C1 segment of cervical spinal cord (tissue), 14 donors: ENCODE measurements at places on chromosomes 16 and 17.

GRCh38 chr16:22977294-22977697 lies 163.3 kb downstream of the HS3ST2 start:
- DNase-seq: no peak

- no peak for DNase-seq
Measured at GRCh38 chr16:62832214-62832613, 796.0 kb upstream of the CDH8 start.

DNA sequence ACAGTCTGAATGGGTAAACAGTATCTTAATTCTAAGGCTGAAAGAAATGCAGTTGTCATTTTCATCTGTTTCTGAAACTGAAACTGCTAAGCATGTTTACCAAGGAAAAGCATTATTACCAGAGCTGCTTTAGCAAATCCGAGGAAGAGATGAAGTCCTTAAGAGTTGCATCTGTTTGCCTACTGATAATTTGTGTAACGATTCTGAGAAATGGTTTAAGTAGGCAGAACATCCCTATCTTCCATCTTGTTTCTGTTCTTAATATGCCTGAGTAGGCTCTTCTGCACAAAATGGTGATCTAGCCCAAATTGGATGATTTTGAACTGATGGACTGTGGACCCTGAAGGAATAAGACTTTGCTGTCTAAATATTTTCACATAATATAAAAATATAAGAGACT lies 34.9 kb downstream of the NUP93 start:
- no peak for DNase-seq

GRCh38 chr16:66004699-66005098 lies 361.8 kb upstream of the CDH5 start:
- DNase-seq: no peak

DNA sequence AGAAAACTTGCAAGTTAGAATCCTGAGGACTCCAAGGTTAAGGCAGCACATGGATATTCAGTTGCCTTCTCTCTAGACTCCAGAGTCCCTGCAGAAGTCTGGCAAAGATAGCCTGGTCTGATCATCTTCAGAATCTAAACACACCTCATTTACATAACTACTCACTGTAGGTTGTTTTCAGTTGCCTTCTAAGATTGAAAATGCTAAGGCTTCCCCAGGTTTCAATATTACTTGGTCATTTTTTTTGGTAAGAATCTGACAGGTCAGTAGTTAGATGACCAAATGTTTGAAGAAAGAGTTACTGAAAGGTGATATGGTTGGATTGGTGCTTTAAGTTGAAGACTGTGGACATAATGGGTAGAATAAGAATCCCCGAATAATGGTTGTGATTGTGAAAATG lies 205.4 kb upstream of the KCNJ16 start:
- no peak for DNase-seq

GRCh38 chr17:16649585-16649984 lies 4.1 kb downstream of the ZNF624 start:
- DNase-seq: no peak

GRCh38 chr17:258906-259305 lies 77.5 kb upstream of the DOC2B start:
- no peak for DNase-seq

DNA sequence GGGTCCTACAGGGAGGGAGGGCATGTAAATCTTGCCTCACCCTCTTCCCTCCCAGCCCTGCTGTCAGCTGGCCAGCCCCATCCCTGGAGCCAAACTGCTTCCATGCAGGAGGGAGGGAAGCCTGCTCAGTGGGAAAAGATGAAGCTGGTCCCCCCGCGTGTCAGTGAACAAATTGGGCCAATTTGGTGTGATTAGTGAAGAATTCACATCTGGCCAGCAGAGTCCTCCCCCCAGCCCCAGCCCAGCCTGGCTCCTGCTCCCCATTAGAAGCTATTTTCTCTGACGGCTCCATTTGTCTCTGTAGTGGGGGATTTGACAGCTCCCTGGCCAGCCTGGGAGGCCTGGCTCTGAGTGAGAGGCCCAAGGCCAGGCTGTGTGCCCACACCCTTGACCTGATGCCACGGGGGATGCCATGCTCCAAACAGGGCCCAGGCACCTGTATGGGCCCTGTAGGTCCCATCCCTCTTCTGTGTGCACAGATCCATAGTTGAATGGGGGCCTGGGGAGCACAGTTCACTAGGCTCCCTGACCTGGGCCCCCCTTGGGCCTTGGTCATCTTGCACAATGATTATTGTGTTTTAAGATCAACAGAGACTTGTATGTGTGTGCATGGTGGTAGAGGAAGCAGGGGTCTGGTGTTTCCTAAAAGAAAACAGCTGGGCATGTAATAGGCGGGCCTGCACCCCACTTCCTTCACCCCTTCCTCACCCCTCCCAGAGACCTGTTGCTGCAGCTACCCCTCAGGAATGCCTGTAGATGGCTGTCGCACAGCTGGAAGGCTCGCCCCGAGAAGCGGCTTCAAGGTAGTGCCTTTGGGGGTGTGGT lies 50.7 kb upstream of the TAC4 start:
- DNase-seq: no peak

GRCh38 chr17:30414486-30414885 lies 35.8 kb downstream of the CPD start:
- no peak for DNase-seq

- DNase-seq: no peak
Measured at GRCh38 chr17:50953831-50954601, 87.9 kb upstream of the TOB1 start.

GRCh38 chr17:81129711-81130367 lies 35.5 kb upstream of the PVALEF start:
- DNase-seq: no peak

DNA sequence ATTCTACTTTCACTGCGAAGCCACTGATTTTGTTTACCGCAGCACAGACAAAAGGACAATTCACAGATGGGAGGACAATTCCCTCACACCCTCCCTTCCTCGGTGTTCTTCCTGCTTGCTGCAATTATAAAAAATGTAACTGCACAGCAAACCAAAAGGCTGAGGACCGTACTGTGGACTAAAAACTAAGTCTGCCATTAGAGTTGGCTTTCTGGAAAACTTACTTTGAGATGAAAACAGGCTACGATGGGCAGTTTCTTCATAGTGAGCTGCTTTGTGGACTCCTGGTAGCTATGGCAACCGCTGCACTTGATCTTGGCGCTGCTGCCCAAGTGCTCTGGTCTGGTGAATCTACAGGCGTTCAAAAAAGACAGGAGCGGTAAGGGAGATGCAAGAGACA lies 35.2 kb downstream of the USP22 start:
- no peak for DNase-seq

- DNase-seq: no peak
Measured at GRCh38 chr17:43464046-43464445, 19.7 kb upstream of the DHX8 start.

- DNase-seq: no peak
Measured at GRCh38 chr16:83609178-83609577, 198.6 kb upstream of the HSBP1 start.

DNA sequence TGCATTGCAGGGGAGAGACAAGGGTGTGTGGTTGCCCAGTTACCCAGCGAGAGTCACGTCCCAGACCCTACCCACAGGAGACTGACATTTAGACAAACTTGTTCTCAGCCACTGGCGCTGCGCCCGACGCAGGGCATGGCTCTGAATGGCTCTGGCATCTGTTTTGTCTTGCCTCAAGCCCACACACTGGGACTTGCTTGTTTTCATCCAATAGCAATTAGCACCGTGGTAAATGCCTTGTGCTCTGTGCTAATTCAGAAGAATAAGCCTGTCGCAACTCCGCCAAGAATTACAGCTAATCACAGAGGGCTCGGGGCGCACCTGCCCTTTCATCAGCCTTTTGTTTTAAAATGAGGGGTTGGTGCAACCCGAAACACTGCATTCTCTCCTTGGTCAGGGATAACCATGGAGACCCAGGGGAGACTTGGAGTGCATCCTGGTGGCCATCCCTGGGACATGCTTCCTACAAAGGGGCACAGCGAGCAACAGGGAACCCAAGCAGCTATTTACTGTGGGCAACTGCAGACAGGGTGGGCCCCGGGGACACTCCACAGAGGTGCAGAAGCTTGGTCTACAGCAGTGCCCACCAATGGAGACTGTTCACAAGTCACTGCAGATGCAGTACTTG lies 220.6 kb upstream of the ZFHX3 start:
- DNase-seq: no peak

- no peak for DNase-seq
Measured at GRCh38 chr16:75263963-75264445, 12.6 kb upstream of the BCAR1 start.

GRCh38 chr16:80459966-80460365 lies 80.8 kb upstream of the DYNLRB2 start:
- no peak for DNase-seq
